ENCODE measurements at places on chromosomes 5 and 9.

- no peak for DNase-seq
Measured at GRCh38 chr9:86079421-86079831, 19.9 kb downstream of the GOLM1 start.

GRCh38 chr9:134550584-134550983, 91.0 kb upstream of the COL5A1 start:
- no peak for DNase-seq

GRCh38 chr5:102767862-102768261, 12.8 kb downstream of the PAM start:
- no peak for DNase-seq

DNA sequence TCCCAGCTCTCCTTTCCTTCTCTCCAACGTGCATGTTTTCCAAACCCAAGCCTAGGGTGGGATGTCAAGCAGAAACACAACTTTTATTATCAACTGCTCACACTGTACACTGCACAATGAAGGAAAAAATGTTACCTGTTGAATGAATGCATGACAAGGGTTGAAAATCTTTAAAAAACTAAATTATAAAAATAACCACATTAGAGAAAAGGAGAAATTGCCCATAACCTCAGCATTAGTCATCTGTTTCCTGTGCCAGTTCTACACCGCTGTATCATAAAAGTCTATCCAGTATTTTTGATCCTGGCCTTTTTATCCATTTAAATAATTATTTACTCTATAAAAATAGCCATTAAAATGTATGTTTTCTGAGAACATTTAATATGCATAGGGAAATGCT, 101.1 kb downstream of the APBA1 start:
- DNase-seq: no peak

- no peak for DNase-seq
Measured at GRCh38 chr9:117343427-117343826, 71.4 kb downstream of the ASTN2 start.

DNA sequence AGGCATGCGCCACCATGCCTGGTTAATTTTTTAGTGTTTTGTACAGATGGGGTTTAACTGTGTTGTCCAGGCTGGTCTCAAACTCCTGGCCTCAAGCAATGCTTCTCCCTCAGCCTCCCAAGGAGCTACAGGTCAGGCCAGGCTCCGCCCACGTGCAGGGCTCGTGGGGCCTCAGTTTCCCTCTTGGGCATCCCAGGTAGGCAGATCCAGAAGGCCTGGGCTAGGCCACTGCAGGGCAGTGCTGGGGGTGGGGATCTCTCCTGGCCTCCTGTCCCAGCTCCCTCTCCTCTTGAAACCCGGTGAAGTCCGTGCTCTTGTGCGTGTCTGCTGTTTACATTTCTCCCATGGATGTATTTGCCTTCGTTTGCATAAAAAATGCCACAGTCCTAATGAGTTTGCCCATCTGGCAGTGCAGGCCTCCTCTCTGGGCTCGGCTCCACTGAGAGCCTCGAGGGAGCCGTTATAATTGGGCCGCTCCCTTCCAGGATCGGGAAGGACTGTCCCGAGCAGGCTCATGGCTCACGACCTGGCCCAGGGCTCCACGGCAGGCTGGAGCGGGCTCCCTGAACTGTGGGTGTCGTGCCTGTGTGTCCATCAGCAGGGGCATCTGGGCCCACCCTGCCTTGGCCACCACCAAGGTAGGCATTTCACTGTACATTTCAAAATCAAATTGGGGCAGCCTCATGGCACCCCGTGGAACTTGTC, 52.6 kb upstream of the RUFY1 start:
- no peak for DNase-seq

- DNase-seq: peak; percentile 0
Measured at GRCh38 chr5:116567106-116567505, 7.5 kb downstream of the SEMA6A start.

DNA sequence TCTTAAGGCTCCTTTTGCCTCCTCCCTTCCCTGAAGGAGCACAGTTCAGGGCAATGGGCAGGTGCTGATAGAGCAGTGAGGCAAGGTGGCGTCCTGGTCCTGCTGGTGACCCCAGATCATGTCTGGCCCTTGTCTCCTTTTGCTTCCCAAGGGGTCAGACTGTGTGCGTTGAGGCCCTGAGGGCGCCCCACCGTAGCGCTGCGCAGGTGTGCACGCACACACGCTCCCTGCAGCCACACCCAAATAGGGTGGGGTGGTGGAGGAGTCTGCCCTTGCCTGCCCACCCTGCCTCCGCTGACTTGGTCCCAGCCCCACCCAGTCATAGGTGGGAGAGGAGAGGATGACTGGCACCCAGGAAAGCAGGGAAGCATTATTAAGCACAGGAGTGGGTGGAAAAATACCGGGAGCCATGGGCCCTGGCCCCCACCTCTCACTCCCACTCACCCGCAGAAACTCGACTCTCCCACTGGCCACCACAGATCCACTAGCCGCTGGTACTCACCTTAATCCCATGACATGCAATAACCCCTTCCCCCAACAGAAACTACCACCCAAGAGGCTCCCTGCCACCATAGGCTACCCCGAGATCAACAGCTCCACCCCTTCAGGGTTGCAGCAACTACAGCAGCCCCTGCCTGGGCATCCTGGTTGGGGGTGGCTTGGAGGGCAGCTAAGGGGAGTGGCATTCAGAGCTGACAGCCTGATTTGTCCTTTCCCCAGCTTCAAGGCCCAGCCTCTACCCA, 16.7 kb downstream of the PDLIM4 start:
- DNase-seq: no peak

- peak; percentile 20 for DNase-seq
Measured at GRCh38 chr5:6632324-6632887, 438 bp downstream of the NSUN2 start.

GRCh38 chr5:10533226-10533625, 30.6 kb upstream of the ANKRD33B start:
- DNase-seq: no peak

DNA sequence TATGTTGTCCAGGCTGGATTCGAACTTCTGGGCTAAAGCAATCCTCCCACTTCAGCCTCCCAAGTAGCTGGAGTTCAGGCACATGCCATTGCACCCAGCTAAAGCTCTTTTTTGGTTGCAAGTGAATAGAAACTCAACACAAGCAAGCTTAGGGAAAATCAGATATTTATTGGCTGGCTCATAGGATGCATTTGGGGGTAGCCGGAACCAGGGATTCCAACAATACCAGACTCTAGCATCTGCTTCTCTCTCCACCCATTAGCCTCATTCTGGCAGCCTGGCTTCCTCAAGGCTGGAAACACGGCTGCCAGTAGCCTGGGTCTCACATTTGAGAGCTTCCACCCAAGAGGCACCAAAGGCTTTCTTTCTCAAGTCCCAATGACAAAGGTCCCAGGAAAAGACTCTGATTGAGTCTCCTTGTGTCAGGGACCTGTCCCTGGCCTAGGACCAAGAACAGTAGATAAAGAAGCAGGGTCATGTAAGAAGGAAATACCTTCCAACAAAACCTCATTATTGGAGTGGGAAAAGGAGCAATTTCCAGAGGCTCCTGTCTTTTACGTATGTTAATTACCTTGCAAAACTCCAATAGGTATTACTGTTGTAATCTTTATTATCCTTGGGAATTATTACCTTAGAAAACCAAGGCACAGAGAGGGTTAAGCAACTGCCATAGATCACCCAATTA, 23.0 kb upstream of the B4GALT1 start:
- no peak for DNase-seq

GRCh38 chr5:33441241-33442177, 744 bp downstream of the TARS1 start:
- no peak for DNase-seq

GRCh38 chr5:5066276-5067186, 73.6 kb upstream of the ADAMTS16 start:
- no peak for DNase-seq

- peak; percentile 12 for DNase-seq
Measured at GRCh38 chr5:113043491-113043931, 66.9 kb downstream of the DCP2 start.

DNA sequence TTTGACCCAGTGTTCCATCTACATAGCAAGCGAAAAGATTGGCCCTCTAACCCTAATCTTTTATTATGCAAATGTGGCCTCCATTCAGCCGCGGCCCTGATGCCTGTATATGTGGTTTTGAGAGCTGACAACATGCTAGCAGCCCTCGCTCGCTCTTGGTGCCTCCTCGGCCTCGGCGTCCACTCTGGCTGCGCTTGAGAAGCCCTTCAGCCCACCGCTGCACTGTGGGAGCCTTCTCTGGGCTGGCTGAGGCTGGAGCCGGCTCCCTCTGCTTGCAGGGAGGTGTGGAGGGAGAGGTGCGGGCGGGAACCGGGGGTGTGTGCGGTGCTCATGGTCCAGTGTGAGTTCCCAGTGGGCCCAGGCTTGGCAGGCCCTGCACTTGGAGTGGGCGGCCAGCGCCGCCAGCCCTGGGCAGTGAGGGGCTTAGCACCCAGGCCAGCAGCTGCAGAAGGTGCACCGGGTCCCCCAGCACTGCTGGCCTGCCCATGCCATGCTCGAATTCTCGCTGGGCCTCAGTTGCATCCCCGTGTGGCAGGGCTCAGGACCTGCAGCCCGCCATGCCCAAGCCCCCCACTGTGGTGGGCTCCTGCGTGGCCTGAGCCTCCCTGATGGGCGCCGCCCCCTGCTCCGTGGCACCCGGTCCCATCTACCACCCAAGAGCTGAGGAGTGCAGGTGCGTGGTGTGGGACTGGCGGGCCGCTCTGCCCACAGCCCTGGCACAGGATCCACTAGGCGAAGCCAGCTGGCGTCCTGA, 757.5 kb upstream of the CTNND2 start:
- DNase-seq: no peak

DNA sequence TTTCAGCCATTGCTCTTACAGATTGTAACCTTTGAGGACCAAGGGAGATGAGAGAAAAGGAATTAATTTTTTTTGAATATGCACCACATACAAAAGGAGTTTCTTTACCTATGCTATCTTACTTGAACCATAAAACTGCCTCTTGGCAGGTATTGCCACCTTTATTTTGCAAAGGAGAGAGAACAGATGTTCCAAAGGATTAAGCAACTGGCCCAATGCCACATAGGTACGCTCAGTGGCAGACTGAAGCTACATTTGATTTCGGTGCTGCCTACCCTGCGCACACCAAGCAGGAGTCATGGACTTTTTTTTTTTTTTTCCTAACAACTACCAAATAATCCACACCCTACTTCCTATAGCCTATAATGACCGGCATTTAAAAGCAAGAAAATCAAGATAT, 43.1 kb downstream of the SAXO1 start:
- no peak for DNase-seq

DNA sequence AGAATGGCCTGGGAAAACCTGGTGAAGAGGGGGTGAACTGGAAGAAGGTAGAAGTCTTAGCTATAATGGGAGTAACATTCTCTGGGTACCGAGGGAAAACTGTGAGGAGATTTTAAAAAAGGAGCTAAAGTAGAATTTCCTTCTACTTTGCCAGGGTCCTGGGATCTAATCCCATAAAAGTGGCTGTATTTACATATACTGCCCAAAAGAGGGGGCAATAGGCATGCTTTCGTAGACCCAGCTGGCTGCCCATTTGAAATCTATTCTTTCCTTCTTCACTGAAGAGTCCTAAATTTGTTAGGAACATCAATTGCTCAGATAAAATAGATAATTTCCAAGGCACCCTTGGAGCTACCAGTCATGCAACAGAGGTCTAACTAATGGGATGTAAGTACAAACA, 159.2 kb downstream of the CDC42SE2 start:
- DNase-seq: peak; percentile 37

- no peak for DNase-seq
Measured at GRCh38 chr9:93149361-93149760, 15.3 kb upstream of the NINJ1 start.

- DNase-seq: no peak
Measured at GRCh38 chr5:15183520-15183919, 311.9 kb upstream of the ANKH start.

DNA sequence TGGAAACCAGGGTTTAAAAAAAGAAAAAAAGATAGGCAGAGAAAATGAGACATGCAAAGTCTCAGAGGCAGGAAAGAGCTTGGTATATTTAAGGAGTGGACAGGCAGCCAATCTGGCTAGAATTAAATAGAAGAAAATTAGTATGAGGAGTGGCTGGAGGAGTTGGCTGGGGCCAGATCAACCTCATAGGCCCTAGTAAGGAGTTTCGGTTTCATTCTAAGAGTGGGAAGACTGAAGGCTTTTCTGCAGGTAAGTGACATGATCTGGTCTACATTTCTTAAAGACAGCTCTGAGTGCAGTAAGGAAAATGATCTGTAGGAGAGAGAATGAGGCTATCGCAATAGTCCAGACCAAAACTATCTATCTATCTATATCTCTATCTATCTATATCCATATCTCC, 27.5 kb downstream of the ADRB2 start:
- DNase-seq: no peak

- no peak for DNase-seq
Measured at GRCh38 chr5:176629853-176630680, at the start of the genes EIF4E1B and SNCB. EIF4E1B (plus strand) TSS chr5:176630675; CDS start chr5:176642788, 12,113 bp downstream. SNCB (minus strand) TSS chr5:176630534; CDS start chr5:176629654, 880 bp downstream.

- peak; percentile 47 for DNase-seq
Measured at GRCh38 chr9:35732800-35733541, 505 bp downstream of the CREB3 start.

- DNase-seq: no peak
Measured at GRCh38 chr5:103514371-103514770, 48.2 kb downstream of the NUDT12 start.

GRCh38 chr5:142422429-142422828, 97.6 kb upstream of the SPRY4 start:
- no peak for DNase-seq

DNA sequence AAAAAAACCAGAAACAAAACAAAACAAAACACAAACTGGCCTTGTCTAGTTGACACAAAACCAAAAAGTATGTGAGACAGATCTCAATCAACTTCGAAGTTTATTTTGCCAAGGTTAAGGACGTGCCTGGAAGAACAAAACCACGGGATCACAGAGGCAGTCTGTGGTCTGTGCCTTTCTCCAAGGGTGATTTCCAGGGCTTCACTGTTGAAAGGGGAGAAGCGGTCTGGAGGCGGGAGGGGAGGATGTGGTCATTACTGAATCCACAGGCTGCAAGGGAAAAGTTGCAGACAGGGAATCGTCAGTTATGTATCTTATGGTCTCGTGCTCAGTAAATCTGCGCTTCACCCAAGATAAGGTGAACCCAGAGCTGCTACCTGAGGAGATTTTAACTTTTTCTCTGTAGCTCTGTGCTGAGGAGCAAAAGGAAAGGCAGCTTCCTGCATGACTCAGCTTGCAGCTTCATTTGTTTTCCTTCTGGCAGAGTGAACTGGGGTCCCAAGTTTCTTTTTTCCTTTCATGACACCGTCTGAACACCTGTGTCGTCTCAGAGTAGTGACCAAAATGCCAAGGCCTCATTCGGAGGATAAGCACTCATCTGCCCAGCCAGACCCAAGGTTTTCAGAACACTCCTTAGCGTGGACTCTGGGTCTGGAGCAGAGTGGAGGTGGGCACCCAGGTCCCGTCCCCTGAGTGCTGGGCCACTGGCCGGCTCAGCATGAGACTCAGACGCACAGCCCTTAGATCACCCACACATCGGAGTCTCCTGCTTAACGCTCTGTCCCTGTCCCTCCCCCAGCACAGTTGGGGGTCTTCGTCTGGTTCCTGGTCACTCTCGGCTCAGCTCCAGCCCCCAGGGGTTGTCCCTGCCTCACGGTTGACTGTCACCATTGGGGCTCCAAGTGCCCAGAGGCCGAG, 25.9 kb downstream of the ROPN1L start:
- no peak for DNase-seq
